Chondrocyte (in vitro differentiated cells): ENCODE measurements at places on chromosomes 7 and 10. TPM values are rescaled to one million over a fixed set of nuclear protein-coding genes. Genes with fewer than 3 reads are reported as not detected.

DNA sequence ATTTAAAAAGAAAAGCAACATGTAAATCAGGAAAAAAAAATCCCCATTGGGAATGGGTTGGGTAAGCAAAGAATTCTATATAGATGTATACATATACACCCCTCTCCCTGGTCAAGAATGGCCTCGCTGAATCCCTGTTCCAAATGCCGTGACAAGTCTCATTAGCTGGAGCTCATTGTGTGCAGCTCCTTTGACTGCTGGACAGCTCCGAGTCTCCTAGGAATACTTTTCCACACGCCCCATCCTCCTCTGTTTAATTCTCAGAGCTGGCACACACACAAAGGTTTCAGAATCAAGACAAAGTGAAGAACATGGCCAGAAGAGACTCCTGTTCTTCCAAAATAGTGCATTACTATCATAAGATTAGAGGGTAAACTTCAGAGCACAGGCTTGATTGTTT, 130.9 kb upstream of the MKLN1 start:
- no peak overlapping the region for H3K4me3 ChIP-seq
- H3K4me1 ChIP-seq: peaks cover 10% of the 10 kb centered on the region
- no peak for DNase-seq
- H3K27me3 ChIP-seq: peaks cover 5% of the 10 kb centered on the region

DNA sequence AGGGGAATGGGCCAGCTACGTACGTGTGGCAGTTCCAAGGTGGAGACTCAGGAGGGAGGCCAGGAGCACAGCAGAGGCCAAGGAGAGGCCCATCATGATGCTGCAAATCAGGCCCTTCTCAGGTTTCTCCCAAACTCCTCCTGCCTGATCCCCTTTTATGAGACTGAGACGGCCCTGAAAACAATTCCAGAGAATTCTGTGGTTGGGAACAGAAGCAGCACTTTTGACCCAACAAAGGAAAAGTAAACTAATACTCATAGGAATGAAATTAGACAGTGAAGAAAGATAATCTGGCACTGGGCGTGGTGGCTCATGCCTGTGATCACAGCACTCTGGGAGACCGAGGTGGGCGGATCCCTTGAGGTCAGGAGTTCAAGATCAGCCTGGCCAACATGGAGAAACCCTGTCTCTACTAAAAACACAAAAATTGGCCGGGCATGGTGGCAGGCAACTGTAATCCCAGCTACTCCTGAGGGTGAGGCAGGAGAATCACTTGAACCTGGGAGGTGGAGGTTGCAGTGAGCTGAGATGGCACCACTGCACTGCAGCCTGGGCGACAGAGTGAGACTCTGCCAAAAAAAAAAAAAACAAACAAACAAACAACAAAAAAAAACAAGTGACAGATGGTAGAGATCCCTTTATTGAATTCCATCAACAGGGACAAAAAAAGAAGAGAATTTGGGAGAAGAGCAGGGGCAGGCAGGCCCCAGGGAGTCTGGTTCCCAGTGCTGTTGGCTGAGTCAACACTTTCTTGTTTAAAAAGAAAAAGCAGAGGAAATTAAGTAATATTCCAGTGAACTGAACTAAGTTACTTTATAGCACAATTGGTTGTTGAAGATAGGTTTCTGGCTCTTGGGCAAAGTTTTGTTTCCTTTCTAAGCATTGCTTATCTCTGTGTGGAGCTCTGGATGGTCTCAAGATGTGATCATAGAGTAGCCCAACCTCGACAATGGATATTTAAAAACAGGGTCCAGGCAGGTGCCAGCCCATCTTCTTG, at the start of gene CCL26:
Gene CCL26, minus strand, starts transcription at position 131 of the 997 bp plus-strand sequence. Its CDS starts 35 bp downstream, at position 96.
- no peak for DNase-seq
- H3K4me1 ChIP-seq: peaks cover 18% of the 10 kb centered on the region
- no peaks in the 10 kb centered on the region for H3K27me3 ChIP-seq

DNA sequence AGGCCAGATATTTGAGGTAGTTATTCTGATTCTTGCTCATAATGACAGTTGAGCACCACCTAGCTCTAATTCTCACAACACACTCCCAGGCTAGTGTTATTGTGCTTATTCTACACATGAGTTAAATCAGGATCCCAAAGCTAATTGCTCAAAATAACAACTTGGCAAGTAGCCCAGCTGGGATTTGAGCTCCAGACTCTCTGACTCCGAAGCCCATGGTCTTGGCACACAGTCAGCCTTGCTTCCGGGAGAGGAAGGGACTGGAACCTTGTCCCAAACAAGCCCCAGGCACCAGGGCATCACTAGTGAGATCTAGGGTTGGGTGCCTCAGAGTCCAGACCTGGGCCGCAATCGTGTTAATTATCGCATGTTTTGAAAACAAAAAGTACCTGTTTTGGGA, 101.4 kb downstream of the GPAM start:
- H3K4me1 ChIP-seq: no peaks in the 10 kb centered on the region
- H3K27ac ChIP-seq: no peak overlapping the region
- no peak for DNase-seq
- peaks cover 10% of the 10 kb centered on the region for H3K27me3 ChIP-seq
- H3K36me3 ChIP-seq: no peaks in the 10 kb centered on the region
- H3K4me3 ChIP-seq: no peak overlapping the region

- H3K27me3 ChIP-seq: no peaks in the 10 kb centered on the region
- H3K27ac ChIP-seq: no peak overlapping the region
- no peak for DNase-seq
- peaks cover 46% of the 10 kb centered on the region for H3K4me1 ChIP-seq
Measured at GRCh38 chr7:155766386-155766785, 45.9 kb downstream of the SHH start.

DNA sequence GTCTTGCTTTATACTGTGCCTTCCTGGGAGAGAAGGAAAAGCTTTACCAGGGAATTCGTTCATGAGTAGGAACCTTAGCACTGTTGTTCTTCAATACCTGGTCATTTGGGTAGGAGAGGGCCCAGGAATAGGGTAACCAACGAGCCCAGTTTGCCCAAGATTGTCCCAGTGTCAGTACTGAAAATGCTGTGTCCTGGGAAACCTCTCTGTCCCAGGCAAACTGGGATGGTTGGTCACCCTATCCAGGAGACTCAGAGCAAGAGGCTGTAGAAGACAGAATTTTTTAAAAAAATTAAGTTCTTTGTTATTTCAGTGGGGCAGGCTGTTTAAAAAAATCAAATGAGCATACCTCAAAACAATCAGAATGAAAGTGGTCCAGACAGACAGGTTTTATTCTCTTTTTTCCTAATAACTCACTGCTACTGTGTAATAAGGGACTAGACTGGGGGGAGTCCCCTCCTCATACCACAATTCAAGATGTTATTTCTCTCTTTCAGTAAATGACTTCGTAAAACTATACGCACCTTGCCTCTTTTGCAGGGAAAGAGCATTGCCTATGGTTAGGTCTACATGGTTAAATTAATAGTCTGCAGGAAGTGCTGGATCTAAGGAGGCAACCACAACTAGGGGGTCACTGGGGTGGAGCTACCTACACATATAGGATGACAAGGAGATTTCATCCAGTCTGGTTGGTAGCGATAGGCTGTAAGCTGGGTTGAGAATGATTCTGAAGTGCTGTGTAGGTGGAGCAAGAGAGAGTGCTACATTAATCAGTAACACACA, 41.1 kb upstream of the FAM133B start:
- no peaks in the 10 kb centered on the region for H3K27me3 ChIP-seq
- H3K36me3 ChIP-seq: peaks cover 11% of the 10 kb centered on the region

GRCh38 chr7:22864855-22865601, 42.4 kb upstream of the TOMM7 start:
- H3K36me3 ChIP-seq: peaks cover 4% of the 10 kb centered on the region
- H3K4me1 ChIP-seq: peaks cover 4% of the 10 kb centered on the region
- DNase-seq: no peak
- no peak overlapping the region for H3K27ac ChIP-seq
- H3K4me3 ChIP-seq: no peak overlapping the region

- no peaks in the 10 kb centered on the region for H3K4me1 ChIP-seq
- DNase-seq: no peak
- H3K27me3 ChIP-seq: no peaks in the 10 kb centered on the region
- no peaks in the 10 kb centered on the region for H3K36me3 ChIP-seq
Measured at GRCh38 chr10:130353928-130354572, 217.9 kb downstream of the GLRX3 start.

GRCh38 chr7:148173369-148173768, 417.2 kb upstream of the C7orf33 start:
- no peaks in the 10 kb centered on the region for H3K4me1 ChIP-seq
- no peak overlapping the region for H3K27ac ChIP-seq
- H3K4me3 ChIP-seq: no peak overlapping the region
- peaks cover 3% of the 10 kb centered on the region for H3K27me3 ChIP-seq
- no peak for DNase-seq

DNA sequence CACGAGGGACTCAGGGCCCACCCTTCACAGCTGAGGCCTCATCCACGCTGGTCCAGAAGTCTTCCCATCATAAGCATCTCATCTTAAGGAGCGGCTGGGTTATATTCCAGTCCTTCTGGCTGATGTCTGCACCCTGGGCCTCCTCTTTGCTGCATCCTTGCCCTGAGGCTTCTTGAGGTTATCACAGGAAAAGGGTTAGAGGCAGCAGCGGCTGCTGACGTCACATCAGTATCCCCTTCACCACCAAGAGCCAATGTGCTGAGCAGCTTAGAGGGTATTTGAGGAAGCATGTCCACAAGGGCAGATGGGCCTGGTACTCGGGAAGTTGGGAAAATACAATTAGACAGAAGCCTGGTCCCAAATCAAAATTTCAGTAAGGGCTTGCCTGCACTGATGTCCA, 125.1 kb downstream of the PLXNA4 start:
- no peaks in the 10 kb centered on the region for H3K36me3 ChIP-seq
- no peak for DNase-seq
- H3K4me1 ChIP-seq: peaks cover 6% of the 10 kb centered on the region
- H3K27me3 ChIP-seq: no peaks in the 10 kb centered on the region
- no peak overlapping the region for H3K4me3 ChIP-seq
- H3K27ac ChIP-seq: no peak overlapping the region

- H3K27me3 ChIP-seq: peaks cover 1% of the 10 kb centered on the region
- H3K36me3 ChIP-seq: no peaks in the 10 kb centered on the region
- H3K4me1 ChIP-seq: peaks cover 8% of the 10 kb centered on the region
- no peak overlapping the region for H3K4me3 ChIP-seq
- DNase-seq: no peak
Measured at GRCh38 chr7:125926621-125927020, 997.0 kb upstream of the POT1 start.

GRCh38 chr7:7653593-7654187, 13.1 kb downstream of the UMAD1 start:
- no peak overlapping the region for H3K4me3 ChIP-seq
- no peak overlapping the region for H3K27ac ChIP-seq
- H3K4me1 ChIP-seq: no peaks in the 10 kb centered on the region
- no peak for DNase-seq

The COL26A1 gene
- 102 to 156 TPM (median 155 TPM) in 3 replicates for total RNA-seq

The RSU1 gene
- 113 to 165 TPM (median 156 TPM) in 3 replicates for total RNA-seq

The UNCX gene
- total RNA-seq: not detected in 3 replicates
